ENCODE measurements at places on chromosomes 5 and 9. TPM values are rescaled to one million over a fixed set of nuclear protein-coding genes. Genes with fewer than 3 reads are reported as not detected.

Gene ANGPTL2
- 41.4 TPM for total RNA-seq

- no peak for DNase-seq
Observed at GRCh38 chr5:17189381-17190036, 27.9 kb upstream of the BASP1 start.

GRCh38 chr5:50856401-50857119 lies 190.1 kb downstream of the PARP8 start:
- no peak for DNase-seq

DNA sequence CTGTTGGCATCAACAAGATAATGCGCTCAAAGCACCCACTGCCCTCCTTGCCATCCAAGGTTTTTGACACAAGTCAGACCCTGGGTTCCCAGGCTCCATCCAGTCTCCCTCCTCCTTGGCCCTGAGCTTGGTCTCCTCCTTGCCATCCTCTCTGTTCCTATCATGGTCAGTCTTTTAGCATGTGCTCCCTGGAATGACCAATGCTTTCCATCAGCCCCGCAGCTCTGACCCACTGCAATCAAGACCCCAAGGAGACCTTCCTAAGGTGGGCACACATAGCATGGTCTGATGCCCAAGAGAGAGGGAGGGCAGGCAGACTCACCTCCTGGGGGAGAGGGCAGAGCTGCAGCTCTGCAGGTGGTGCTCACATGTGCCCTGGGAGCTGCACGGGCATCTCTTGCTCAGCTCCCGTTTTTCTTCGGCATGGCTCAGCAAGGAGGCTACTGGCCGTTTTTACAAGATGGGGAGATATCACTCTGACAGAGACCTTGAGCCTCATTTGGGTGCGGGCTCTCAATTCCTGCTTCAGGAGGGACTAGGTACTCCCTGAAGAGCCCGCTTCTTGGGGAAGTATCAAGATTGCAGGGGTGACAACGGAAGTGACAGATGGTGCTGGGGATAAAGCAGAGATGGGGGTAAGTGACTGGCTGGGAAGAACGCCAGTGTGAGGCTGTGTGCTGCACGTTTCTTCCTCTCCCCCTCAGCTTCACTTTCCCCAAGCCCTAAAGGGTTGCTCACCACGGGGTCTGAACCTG lies 3.3 kb downstream of the SEPTIN8 start:
- peak; percentile 60 for DNase-seq

Gene NMUR2
- not detected for total RNA-seq

- DNase-seq: no peak
Observed at GRCh38 chr9:97747201-97747965, 50.2 kb upstream of the XPA start.

- no peak for DNase-seq
Observed at GRCh38 chr5:115079924-115080623, 89.6 kb downstream of the TRIM36 start.

Gene MINAR2
- total RNA-seq: not detected

Gene KIAA0825
- total RNA-seq: 2.2 TPM

Gene RASGRF2
- 8.2 TPM for total RNA-seq

GRCh38 chr5:61319388-61320146 lies 12.5 kb upstream of the ZSWIM6 start:
- no peak for DNase-seq

DNA sequence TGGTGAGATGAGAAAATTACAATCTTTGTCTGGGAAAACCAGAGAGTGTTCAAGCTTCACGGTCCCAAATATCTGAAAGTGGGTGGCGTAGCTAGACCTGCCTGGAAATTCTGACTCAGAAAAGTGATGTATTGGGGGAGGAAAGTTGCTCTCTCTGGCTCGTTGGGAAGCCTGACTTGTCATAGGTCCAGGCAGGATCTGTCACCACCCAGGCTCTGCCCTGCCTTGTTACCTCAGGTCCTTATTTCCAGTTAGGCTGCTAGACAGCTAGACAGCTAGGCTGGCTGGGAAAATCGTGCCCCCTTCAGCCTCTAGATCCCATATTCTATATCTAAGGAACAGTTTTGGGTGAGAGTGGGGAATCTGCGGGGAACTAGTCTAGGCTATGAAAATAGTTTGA lies 41.0 kb upstream of the HCN1 start:
- no peak for DNase-seq

DNA sequence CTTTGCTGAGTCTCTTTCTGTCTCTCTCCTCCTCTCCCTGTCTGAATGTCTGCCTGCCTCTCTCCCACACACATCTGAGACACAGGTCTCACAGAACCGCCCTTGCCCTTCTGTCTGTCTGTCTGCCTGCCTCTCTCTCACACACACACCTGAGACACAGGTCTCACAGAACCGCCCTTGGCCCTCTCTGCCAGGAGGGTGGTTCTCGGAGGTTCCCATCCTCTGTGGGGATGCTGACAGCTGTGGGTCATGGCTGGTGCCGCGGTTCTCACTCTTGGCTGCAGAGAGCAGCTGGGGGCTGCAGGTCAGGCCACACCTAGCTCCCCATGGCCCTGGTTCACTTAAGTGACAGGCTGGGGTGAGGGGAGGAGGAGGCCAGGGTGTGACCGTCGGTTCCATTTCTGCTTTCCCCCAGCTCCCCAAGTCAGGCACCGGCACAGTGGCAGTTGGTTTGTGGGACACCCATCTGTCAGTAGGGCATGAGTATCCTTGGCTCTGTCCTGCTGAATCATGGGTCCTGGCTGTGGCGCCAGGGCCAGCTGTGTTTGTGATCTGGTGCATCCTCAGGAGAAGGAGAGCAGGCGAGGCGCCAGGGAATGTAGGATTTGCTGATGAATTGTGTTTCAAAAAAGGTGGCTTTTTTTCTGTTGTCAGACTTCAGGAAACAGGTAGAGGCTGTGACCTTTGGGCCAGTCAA lies 42.3 kb upstream of the CLPTM1L start:
- no peak for DNase-seq

GRCh38 chr9:15222313-15222712 lies 84.7 kb downstream of the TTC39B start:
- DNase-seq: no peak

Data from cardiac septum (tissue), 1 donor.